ENCODE measurements at places on chromosomes 5 and 9.

DNA sequence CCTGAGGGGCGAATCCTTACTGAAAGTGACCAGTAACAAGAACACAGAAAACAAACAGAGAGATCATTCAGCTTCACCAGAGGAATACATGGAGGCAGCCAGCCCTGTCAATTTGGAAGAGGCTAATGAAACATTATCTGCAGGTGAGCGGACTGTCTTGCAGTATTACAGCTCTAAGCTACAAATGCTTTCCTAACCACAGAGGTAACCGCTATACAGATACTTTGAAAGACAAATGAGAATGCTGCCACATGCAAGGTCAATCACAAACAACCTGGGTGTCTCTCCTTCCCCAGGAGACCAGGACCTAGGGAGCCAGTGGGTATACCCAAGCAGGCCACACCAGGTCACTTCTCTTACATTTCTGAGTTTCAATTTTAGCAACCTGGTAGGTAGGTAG is 30.2 kb downstream of the EFNA5 start:
- no peak for DNase-seq

GRCh38 chr5:61496860-61497259 is 164.8 kb downstream of the ZSWIM6 start:
- DNase-seq = peak; percentile 60

GRCh38 chr9:109791747-109792146 is 11.7 kb downstream of the PALM2AKAP2 start:
- no peak for DNase-seq

GRCh38 chr9:5864446-5864845 is 26.2 kb upstream of the MLANA start:
- no peak for DNase-seq

DNA sequence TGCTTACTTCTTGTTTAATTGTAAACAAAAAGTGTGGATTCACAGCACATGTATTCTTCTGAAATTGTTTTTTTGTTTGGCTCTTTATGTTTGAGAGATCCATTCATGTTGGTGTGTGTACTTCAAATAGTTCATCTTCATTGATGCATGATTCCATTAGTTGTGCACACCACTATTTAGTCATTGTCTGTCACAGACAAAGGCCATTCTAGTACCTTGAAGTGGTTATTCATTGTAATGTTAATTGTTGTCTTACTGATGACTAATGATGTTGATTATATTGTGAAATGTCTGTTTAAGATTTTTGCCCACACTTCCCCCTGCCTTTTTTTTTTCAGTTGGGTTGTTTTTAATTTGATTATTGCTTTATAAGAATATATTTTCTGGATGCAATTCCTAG is 391.3 kb downstream of the DIRAS2 start:
- no peak for DNase-seq

- DNase-seq = no peak
Measured at GRCh38 chr9:77028478-77028877, 9.0 kb downstream of the FOXB2 start.

DNA sequence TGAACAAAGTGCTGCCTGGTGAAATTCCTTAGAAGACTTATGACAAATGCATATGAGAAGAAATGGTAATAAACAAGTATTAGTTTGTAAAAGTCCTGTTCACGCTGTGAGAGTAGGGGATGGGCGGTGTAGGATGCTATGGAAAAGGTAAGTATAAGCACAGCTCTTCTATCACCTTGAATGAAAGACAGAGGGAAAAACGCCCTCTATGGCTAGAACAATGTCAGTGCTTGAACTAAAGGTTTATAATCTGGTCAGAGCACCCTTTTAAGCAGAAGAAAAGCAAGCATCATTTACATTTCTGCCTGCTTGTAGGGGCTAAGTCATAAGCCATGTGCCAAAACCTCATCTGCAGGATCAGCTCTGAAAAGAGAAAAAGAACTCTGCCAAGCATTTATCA is 115.2 kb downstream of the LHFPL2 start:
- DNase-seq = no peak

DNA sequence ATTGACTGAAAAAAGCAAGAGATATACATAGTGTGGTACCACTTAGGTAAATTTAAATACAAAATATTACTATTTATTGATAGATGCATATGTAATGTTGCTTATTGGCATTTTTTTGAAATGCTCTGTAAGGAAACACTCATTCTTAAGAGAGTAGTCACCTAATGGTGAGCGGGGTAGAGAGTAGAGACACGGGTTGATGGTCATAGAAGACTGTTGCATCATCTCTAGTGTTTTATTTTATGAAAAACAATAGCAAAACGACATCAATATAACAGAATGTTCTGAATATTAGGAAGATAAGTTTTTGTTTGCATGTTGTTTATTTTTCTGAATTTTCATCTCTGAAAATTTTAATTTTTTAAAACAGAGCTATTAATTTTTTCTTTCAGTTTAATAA is 4.0 kb downstream of the SRP19 start:
- no peak for DNase-seq

DNA sequence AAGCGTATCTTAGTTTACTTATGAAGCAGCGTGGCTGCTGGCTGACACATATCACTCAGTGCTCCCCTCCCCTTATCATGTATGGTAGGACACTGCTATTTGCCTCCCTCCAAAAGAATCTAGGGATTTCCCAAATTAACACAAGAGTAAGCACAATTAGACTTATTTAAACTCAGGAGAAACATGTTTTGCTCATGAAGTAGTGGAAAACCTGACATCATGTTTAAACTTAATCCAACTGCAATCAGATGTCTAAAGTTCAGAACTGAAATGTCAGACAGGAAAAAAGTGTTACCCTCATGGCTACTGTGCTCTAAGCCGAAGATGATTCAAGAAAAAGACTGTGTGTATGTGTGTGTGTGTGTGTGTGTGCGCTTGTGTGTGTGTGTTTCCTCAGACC is 324.1 kb upstream of the TNC start:
- DNase-seq = peak; percentile 33

GRCh38 chr5:177412603-177413233 is 3.4 kb upstream of the F12 start:
- no peak for DNase-seq

Data from retinal pigment epithelial cell (primary cell).